Cortex of kidney (tissue), 1 donor: ENCODE measurements at places on chromosomes 7 and 10.

DNA sequence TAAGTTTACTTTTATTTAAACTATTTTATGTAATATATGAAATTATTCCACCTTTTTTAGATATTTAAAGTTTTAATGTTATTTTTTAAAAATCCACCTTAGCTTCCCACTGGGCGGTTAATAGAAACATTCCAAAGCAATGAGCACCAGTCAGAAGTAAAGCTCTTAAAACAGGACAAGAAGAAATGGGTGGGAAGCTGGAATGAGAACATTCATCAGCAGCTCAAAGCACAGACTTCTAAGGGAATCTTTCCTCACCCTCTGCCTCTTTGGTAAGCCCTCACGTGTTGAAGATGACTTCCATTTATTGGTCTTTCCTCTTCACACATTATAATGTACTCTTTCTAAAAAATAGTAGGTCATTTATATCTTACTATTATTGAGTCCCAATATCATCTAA, 3.1 kb downstream of the AGMO start:
- no peak for DNase-seq

DNA sequence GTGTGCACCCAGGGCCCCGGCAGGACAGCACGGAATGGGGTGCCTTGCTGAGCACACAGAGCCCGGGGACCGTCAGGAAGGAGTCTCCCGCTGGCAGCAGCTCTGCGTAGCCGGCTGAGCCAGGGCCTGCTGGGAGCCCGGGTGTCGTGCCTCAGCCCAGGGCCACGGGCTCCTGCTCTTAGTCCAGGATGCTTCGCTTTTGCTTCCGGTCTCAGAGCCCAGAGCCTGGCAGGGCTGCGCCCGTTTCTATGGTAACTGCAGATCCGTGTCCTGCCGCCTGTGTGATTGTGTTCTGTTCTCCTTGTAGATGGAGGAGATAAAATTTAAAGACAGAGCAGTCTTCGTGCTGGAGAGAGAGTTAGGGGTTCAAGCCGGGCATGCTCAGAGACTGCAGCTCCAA, 53.7 kb upstream of the DPYSL4 start:
- no peak for DNase-seq

- no peak for DNase-seq
Measured at GRCh38 chr7:100641463-100641859, at the start of gene TFR2. Gene TFR2, minus strand, starts transcription at chr7:100641552. Its CDS starts 43 bp downstream, at chr7:100641509.

DNA sequence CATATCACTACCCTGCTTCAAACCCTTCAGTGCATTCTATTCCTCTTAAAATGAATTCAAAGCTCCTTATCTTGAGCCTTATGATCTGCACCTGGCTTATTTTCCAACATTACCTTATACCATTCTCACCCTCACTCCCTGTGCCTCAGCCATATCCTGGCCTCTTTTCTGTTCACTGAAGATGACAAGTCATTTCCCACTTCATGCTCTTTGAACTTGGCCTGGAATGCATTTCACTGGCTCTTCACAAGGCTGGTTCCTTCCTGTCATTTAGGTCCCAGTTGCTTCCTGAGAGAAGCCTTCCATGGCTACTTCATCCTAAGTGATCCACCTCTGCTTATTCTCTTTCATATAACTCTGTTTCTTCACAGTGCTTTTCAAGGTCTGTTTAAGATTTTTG, 3.2 kb upstream of the LIPF start:
- no peak for DNase-seq

DNA sequence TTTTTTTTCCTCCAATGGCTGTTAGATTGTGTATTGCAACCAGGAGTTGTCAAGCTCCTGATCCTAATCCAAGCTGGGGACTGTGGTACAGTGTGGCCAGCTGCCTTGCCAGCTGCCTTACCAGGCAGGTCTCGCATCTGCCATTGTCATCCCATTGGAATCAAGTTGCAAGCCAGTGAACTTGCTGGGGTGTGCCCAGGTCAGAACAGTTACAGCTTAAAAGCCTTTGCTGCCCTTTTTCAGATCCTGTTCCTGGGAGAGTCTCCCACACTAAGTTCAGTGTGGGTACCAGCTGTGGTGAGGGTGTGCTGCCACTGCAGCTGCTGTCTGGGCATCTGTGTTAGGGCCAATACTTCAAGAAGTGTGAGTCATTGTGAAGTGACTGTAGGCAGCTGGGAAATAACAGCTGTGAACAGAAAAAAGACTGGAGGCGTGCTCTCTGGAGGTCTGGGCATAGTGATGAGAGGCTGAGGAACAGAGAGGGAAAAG, 72.8 kb downstream of the CCNY start:
- DNase-seq = no peak

- DNase-seq = no peak
Measured at GRCh38 chr7:102147008-102147407, 139.7 kb upstream of the SH2B2 start.

DNA sequence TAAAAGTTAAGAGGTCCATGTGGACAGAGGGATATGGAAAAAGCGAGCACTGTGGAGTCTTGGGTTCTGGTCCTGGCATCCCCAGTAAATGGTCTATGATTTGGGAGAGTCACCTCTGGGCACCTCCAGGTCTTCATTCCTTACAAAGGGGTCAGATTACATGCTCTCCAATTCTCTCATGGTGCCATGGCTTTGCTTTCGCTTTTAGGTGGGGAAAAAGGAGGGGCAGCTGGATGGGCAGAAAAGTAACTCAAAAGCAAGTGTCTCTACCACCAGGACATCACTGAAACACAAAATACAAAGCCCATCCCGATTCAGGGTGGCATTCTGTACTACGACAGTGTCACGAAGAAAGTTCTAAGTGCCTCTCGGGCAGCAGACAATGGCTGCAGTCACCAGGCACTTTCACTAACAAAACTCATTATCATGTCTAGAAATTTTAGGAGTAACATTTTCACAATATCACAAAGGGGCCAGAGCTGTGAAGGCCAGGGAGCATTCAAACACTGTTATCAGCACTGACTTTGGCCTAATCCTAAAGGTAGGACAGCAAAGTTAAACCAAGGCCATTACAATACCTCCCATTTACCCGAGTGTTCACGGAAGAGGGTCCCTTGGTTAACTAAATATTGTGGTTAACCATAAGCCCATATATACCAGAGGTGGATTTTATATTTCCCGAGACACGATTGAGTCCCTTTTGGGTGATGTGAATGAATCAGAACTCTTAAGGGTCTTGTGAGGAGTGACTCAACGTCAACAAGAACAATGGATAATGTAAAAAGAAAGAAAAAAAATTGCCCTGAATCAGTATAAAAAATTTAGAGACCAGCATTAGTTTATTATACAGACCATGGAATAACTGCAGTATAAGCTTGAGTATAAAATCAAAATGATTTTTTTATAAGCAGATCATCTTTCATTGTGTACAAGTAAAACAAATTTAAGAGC, 2.5 kb downstream of the PSAP start:
- no peak for DNase-seq

DNA sequence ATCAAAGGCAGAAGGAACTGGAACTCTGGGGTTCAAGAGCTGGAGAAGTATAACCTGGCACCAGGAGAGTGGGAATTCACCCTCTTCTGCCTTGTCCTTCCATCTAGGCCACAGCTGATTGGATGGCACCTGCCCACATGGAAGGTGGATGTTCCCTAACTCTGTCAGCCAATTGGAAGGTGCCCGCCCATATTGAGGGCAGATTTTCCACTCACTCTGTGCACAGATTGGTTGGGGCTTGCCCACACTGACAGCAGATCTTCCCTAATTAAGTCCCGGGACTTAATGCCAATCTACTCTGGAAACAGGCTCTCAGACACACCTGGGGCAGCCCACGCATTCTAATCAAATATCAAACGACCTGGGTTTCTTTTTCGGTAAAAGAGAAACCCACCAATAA, 1142.3 kb upstream of the CELF2 start:
- no peak for DNase-seq

GRCh38 chr10:12412666-12413368, 63.5 kb downstream of the CAMK1D start:
- no peak for DNase-seq

DNA sequence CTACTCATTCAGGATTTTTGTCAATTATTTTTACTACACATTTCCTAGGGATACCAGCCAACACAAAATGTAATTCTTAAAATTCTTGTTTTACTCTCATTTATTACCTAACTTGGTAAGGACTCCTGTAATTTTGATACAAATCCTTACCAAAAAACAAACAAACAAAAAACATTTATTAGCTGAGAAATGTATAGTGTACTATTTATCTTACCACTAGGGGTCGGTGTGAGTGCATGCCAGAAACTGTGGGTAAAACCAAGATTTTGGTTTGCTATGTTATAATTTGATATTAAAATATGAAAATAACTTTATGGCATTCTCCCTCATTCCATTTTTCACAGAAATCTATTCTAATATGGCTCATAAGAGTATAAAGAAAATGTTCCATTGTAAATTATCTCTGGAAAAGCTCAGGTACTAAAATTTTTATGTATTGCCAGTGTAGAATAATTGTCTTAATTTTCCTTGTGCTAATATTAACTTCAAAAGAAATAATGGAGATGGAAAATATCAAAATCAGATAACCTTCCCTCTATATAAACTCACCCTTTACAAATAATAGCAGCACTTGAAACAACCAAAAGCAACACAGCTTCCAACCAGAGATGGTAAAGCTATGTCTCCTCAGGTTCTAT, 290.8 kb upstream of the PCDH15 start:
- no peak for DNase-seq

DNA sequence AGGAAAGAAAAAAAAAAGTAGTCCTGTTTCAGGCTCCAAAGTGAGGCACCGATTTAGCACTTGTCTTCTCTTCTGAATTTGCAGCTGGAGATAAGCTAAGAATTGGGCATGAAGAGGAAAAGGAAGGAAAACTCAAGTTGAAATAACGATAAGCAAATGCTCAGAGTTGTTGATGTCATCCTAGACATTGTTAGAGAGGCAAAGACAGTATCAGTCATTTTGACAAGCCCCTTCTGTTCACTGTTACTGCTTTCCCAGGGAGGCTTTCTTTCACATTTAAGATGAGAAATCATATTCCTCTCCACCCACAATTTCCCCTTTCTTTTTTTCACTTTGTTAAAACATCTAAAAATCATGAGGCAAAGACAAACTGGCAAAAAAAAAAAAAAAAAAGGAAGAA, 41.8 kb downstream of the SORCS1 start:
- no peak for DNase-seq

GRCh38 chr10:9219860-9220259, 1165.4 kb downstream of the GATA3 start:
- no peak for DNase-seq

DNA sequence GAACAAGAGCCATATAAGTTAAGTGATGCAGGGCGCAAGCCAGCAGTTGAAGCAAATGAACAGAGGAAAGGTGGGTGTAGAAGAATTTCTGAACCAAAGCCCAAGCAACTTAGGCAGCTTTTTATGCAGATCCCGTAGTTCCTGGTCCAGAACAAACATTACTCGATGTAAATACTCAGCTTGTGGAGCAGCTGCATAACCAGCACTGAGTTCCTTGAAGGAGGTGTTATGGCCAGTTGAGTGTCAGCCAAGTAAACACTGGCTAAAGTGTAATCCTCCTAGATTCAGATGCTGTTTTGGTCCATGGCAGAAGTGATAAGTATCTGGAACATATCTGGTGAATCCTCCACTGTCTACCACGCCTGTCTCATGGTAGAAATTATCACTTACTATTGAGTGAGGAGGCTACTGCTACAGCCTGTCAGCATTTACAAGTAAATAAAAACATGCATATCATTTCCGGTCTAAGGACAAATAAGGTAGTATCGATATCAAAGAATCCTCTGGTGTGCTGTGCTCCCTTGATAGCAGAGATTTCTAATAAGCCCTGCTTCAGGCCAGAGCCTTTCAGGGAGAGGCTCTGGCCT, 213.9 kb downstream of the DYNC1I1 start:
- no peak for DNase-seq

DNA sequence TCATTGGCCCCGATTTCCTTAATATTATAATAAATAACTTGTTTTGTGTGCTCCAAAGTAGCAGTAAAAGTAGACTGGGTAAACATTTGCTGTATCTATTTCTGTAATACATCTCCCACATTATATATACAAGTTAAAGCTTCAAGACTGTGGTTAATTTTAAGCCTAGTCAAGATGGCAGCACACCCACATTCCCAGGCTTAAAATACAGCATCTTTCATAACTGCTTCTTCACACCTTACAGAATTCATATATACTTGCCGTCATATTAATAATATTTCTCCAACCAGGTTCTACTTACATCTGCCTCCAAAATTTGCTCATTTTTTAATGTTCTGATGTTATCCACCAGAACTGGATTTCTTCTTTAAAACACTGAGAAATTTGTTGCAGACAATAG, 85.6 kb downstream of the NRCAM start:
- DNase-seq = no peak
